ENCODE measurements at places on chromosomes 2 and 18.
A peak's percentile ranks its signal among the peaks of the same experiment; 100 is the strongest.

DNA sequence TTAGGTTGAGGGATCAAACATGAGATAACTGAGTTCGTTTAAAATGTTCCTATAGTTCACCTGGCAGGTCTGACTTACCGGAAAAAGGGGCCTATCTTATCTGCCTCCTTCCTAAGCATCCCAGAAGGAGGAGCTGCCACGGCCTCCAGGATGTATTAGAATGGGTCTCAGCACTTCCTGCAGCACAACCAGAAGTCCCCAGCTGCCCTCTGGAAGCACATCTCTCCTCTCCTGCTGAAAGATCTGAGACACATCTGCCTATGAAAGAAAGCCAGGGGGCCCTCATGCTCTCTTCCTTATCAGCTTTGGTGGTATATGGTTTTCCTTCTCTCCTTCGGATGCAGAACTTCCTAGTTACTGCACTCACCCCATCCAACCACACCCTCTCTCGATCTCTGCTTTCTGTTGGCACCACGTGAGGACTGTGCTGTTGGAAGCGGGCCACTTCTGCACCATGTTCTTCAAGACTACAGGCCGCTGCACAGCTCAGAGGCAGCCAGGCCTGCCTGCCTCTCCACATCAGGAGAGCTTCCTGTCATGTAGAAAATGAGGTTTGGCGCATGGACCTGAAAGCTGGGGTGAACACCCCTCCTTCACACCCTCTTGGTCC, 6.5 kb downstream of the IGFBP5 start:
- no peak for DNase-seq

- no peak for DNase-seq
Measured at GRCh38 chr2:151792589-151792988, 35.6 kb downstream of the ARL5A start.

DNA sequence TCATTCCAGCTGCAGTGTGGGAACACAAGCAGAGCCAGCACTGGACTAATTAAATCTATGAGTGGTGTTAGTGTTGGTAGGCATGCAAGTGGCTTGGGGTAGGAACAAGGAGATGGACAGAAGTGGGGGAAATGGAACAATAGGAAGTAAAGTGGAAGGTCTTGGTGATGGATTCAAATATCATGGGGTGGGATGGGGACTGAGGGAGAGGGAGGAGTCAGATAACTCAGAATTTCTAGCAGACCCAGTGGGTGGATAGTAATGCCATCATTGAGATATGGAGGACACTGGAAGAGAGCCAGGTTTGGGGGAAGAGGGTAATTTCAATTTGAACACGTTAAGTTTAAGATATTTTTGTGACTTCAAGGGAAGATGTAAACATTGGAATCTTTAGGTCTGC, 2.9 kb upstream of the LNPK start:
- DNase-seq = no peak

DNA sequence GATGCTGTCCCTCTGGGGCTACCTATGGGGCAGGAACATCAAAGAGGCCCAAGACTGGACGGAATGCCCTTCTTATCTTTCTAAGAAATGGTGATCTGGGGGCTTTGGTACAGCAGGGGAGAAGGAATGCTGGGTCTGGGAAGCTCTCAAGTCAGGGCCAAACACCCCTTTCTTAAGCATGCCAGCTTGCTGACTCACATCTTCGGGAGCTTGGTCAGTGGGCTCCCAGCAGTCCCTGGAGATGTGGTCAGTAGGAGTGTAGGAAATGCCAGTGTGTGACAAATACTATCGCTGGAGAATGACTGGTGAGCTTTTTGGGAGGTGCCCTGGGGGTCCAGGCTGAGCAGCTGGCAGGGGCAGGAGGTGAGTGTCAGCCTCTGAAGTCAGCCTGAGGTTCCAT, 105.0 kb upstream of the CDC42EP3 start:
- DNase-seq = no peak

- no peak for DNase-seq
Measured at GRCh38 chr2:85775406-85776381, 21.9 kb downstream of the ATOH8 start.

DNA sequence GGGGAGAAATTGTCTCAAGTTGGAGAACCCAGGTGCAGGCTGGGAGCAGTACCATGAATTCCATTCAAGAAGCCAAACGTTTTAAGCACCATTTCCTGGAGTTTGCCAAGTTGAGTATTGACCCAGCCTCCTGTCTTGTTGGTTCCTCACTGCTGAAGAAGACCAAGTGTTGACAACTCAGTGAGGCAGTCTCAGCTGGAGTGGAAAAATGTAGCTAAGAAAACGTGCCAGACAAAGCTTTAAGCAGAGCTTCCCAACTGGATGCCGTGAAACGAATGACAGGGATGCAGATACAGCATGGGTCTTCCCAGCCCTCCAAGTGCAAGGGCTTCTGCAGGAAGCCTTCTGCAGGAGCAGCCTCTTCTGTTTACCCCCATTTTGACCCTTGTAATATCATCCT, 778 bp upstream of the INPP1 start:
- no peak for DNase-seq

DNA sequence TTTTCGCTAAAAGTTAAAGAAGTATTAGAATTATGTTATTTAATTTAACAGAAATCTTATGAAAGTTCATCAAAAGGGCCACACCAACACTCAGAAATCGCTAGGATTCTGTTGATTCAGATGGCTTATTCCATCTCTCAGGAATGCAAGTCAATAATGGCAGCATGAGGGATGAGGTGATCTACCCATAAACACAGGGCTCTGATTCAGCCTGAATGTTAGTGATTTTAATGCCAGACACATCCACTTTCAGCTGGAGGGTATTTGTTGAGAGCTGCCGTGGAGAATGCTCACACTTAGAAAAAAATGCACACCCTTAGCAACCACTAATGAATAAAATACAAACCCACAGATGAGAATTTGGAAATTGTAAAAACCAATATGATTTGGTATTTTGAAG, 173.3 kb upstream of the ERBB4 start:
- DNase-seq = no peak

DNA sequence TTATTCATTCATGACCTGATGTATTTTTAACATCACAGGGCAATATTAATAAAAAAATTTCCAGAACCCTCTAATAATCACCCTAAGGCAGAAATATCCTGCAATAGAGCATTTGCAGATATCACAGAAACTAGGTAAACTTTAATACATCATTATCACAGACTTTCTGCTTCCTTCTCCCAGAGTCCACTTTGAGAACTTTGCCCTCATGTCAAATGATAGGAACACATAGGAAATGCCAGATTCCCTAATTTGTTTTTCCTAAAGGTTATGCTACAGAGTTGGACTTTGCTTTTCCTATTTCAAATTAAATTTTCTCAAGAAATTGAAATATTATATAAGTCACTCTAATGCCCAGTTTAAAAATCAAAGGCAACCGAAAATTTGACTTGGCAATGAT, 352.8 kb upstream of the LRP1B start:
- no peak for DNase-seq

DNA sequence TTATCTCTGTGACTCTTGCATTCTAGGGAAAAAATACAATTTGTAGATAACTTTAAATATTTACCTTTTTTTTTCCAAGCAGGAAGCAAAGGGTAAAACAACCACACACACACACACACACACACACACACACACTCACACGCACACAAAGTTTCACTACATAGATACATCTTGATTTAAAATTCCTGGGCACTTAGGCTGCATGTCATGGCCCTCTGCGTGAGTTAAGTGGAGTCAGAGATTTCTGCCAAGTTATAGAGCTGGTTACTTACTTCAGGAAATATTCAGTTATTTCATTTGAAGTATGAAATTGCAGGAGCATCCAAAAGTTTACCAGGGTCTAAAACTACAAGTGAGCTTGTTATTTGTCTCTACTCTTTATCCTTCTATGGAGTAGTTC, 612.0 kb downstream of the IRS1 start:
- DNase-seq = no peak

DNA sequence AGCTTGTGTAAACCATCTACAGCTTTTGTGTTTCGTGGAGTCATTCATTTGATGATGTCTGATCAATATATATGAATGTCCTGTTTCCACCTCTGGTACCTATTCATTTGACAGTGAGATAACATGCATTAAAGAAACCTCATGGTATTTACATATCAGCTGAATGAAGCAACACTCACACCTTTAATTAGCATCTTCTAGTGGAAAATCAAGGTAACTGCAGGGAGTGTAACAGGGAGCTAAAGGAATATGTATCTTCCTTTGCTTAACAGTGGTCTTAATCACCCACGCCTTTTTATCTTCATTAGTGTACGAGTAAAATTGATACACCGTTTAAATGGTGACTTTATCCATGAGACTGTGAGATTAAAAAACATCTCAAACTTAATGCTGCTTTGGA, 15.6 kb downstream of the SLC39A10 start:
- DNase-seq = no peak

GRCh38 chr18:47108998-47109405, 41.3 kb downstream of the HDHD2 start:
- DNase-seq = no peak

GRCh38 chr2:2045141-2045540, 285.9 kb downstream of the MYT1L start:
- no peak for DNase-seq

GRCh38 chr2:101151146-101151858, at the start of gene TBC1D8:
Gene TBC1D8 (minus strand): TSS chr2:101151382. CDS start chr2:101151253, 129 bp downstream.
- DNase-seq = no peak

- DNase-seq = no peak
Measured at GRCh38 chr2:102783506-102784183, 21.8 kb downstream of the TMEM182 start.

DNA sequence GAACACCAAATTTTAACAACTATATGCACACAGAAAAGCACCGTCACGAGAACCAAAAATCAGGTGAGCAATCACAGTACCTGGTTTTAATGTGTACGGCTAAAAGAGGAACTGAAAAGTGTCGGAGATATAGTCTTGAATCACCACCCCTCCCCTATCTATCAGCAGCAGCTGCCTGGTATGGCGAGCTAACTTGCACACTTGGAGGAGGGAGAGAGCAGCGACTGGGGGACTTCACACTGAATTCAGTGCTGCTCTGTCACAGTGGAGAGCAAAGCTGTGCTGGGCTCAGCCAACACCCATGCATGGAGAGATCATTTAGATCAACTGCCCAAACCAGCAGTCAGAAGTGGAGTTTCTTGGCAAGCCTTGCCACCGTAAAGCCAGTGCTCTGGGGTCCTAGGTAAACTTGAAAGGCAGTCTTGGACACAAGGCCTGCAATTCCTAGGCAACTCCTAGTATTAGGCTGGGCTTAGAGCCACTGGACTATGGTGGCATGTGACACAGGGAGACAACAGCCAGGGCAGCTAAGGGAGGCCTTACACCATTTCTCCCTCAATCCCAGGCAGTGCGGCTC, 89.2 kb upstream of the CD226 start:
- peak; percentile 80 for DNase-seq

- DNase-seq = no peak
Measured at GRCh38 chr18:42048158-42048557, 93.1 kb downstream of the PIK3C3 start.

DNA sequence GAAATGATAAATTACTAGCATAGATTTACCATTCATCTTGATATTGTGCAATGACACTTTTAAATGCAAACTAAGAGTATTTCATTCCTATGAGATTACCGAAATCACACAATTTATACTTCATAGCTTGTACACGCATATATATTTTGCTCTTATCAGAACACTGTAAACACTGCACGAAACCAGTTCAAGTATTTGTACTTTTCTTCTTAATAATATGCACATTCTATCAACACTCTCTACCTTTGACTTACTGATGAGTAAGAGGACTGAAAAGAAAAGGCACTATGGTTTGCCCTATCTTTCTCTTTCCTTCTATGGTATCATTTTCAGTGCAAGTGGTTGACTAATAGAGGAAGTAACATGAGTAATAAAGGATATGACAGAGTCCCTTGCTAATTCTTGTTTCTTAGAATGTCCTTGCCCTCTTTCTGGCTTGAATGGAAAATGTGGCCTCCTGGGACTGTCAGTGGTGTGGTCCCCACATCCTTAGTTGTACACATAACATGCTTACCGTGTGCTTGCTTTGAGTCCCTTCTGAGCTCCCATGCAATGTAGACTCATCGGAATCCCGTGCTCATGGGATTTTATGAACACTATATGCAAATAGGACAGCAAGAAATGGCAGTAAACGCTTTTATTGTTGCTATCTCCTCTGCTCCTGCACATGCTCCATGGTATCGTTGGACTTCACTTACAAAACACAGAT, 363.5 kb upstream of the TNP1 start:
- DNase-seq = peak; percentile 82

GRCh38 chr2:197677483-197677882, 2.1 kb upstream of the RFTN2 start:
- DNase-seq = no peak

DNA sequence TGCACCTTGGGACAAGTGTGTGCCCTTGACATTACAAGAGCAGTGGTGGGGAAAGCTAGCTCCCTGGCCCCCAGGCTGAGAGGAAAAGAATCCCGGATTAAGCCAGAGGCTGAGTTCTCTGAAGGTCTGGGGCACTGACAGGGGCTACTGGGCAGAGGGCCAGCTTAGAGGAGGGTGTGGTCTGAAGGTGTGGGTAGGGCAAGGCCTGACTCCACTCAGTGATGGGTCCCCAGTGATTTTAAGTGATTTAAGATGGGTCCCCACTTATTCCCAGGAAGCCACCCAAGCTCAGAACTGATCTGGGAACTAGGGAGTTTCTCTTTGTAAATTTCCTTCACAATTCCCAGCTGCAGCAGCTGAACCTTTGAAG, 8.8 kb downstream of the TMEM37 start:
- DNase-seq = no peak

DNA sequence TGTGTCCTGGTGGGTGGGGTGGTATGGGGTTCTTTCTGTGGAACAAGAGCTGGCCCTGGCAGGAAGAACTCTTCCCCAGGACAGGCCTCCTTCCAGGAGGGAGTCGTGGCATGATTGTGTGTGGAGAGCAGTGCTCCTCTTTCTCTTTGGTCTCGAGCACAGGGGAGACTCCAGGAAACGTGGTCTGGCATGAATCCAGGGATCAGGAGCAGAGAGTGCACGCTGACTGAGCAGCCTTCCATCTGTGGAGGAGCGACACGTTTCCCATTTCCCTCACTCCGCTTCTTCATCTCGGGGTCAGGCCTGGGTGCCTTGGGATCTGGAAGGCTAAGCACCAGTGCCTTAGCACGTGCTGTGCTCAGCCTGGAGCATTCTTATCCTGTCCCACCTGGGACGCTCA, 132.0 kb upstream of the HDAC4 start:
- DNase-seq = no peak

GRCh38 chr2:102094917-102095316, 47.6 kb upstream of the IL1R1 start:
- no peak for DNase-seq

DNA sequence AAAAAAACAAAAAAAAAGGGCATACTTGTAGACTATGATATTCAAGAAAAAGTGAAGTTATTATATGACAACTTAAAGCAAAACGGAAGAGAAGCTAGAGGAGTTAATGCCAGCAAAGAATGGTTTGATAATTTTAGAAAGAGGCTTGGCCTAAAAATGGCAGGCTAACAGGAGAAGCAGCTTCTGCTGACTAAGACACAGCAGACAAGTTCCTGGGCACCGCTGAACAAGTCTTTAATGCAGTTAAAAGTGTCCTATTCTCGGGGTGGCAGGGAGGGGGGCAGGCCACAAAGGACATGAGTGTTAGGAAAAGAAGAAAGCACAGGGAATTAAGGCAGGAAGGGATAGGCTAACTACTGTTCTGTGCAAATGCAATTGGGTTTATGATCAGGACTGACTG, 50.3 kb upstream of the GAREM2 start:
- no peak for DNase-seq

All from GM12864 (cell line).